ENCODE measurements at places on chromosomes 2 and 18. TPM values are rescaled to one million over a fixed set of nuclear protein-coding genes. Genes with fewer than 3 reads are reported as not detected.

DNA sequence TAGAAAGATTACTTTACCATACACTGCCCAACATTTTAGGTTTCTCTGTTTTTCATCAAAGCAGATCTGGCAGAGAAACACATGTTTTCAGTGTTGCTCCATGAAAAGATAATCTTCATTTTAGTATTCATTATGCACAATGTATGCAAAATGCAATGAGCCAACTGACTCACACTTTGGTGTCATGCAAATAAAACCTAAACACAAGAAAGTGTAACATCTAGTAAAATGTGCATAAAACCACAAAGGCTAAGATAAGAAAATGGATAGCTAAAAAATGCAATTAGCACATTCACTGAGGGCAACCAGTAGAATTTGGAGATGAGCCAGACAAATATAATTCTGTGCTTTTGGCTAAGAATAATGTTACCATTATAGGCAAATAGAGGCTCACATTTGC lies 203.5 kb upstream of the UBE2E3 start:
- DNase-seq, result peak; percentile 13
- no peaks in the 10 kb centered on the region for H3K27me3 ChIP-seq
- no peak overlapping the region for H3K4me3 ChIP-seq
- H3K4me1 ChIP-seq, result peaks cover 9% of the 10 kb centered on the region

DNA sequence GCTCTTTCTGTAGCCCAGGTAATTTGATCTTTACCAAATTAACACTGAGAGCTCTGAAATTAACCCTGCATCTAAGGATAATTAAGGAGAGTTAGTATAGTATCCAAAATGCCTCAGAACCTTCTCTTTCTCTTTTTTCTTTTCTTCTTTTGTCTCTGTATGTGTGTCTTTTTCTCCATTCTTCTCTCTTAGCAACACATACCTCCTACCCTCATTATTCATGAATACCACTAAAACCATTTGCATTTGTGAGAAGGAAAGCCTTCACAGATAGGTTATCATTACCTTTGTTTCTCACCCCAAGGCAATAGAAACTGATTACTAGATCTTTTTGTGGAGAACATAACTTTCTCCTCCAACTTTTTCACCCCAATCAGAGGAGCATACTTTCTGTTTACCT lies 376.5 kb upstream of the NXPH2 start:
- H3K27ac ChIP-seq, result no peak overlapping the region
- no peak for DNase-seq
- H3K36me3 ChIP-seq, result no peaks in the 10 kb centered on the region
- H3K27me3 ChIP-seq, result no peaks in the 10 kb centered on the region
- no peak overlapping the region for H3K4me3 ChIP-seq
- no peaks in the 10 kb centered on the region for H3K4me1 ChIP-seq

Gene RAB1A
- 120 TPM for total RNA-seq

- H3K4me3 ChIP-seq, result no peak overlapping the region
- H3K36me3 ChIP-seq, result no peaks in the 10 kb centered on the region
- peaks cover 40% of the 10 kb centered on the region for H3K4me1 ChIP-seq
- H3K27ac ChIP-seq, result peak overlapping the region; percentile 16
- no peaks in the 10 kb centered on the region for H3K27me3 ChIP-seq
Measured at GRCh38 chr2:45570671-45571334, 40.3 kb downstream of the SRBD1 start.

GRCh38 chr2:224909885-224910573 lies 132.2 kb downstream of the DOCK10 start:
- peak; percentile 89 for DNase-seq
- 0 out of 2 replicates have a peak, but pooled peaks cover under 1% of the 10 kb centered on the region for H3K36me3 ChIP-seq
- H3K27me3 ChIP-seq, result no peaks in the 10 kb centered on the region
- peaks cover 21% of the 10 kb centered on the region for H3K4me1 ChIP-seq
- H3K4me3 ChIP-seq, result no peak overlapping the region

Gene HMSD
- total RNA-seq, result not detected

Gene FBXO15
- total RNA-seq, result 0.22 TPM

Gene STAMBP
- total RNA-seq, result 16.8 TPM

DNA sequence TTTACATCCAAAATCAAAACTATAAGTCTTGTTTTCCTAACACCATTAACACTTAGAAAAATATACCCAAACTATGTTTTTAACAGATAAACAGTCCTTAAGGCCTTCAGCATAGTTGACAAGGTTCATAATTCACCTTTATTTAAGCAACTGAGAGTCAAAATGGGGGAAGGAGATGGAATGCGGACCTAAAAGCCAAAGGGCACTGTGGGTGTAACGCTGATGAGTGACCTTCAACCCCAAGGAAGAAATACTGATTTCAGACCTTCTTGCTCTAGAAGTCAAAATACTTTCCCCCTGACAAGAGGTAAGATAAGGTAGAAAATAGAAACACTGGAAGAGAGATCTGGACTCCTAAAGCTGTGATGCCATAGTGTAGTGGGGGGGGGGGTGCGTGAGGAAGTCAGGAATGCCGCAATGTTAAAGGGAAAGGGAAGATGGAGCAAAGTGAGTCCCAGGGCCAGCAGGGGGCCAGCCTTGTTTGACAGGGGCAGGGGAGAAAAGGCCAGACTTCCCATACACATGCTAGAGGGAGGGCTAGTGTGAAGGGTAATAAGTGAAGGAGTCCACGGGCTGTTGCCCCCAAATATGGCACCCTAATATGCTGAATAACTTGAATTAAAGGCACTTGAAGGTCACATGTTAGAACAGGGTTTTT lies 31.4 kb downstream of the CCDC93 start:
- H3K27me3 ChIP-seq, result no peaks in the 10 kb centered on the region
- peaks cover 62% of the 10 kb centered on the region for H3K4me1 ChIP-seq
- H3K36me3 ChIP-seq, result peaks cover 11% of the 10 kb centered on the region
- peak overlapping the region; percentile 91 for H3K27ac ChIP-seq
- DNase-seq, result no peak

DNA sequence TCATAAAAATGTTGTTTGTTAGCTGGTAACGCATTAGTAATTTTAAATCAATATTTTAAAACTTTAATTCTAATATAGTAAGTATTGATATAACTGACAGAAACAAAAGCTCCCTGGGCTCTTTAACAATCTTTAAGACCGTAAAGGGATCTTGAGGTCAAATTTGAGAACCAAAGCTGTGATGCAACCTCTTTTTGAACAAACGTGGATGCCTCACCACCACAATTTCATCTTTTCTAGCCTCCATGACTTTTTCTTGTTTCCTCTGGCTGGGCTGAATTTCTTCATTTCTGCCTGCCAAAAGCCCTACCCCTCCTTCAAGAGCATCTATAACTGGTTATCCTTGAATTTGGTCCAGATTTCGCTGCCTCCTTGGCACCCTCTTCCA lies 563 bp upstream of the POLE4 start:
- no peaks in the 10 kb centered on the region for H3K27me3 ChIP-seq
- no peak for DNase-seq
- peaks cover 6% of the 10 kb centered on the region for H3K4me1 ChIP-seq
- no peaks in the 10 kb centered on the region for H3K36me3 ChIP-seq
- H3K4me3 ChIP-seq, result peak overlapping the region; percentile 83
- peak overlapping the region; percentile 83 for H3K27ac ChIP-seq

DNA sequence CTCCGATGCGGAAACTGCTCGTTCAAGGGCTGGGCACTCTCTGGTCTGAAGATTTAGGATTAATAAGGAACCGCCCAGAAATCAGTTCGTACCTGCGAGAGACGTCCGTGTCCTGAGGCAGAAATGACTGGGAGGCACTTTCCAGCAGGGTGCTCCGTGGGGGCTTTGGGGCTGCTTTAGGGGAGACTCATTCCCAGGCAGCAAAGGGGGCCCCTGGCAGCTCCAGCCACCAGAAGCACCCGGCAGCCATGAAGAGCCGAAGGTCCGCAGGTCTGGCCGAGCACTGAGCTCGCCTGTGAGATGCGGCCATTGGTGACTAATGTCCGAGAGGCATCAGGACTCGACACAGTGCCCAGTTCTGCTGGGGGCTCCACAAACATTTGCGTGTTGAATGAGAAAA lies 20.9 kb downstream of the KCNG2 start:
- no peaks in the 10 kb centered on the region for H3K36me3 ChIP-seq
- no peak for DNase-seq
- H3K27ac ChIP-seq, result no peak overlapping the region
- no peaks in the 10 kb centered on the region for H3K4me1 ChIP-seq

DNA sequence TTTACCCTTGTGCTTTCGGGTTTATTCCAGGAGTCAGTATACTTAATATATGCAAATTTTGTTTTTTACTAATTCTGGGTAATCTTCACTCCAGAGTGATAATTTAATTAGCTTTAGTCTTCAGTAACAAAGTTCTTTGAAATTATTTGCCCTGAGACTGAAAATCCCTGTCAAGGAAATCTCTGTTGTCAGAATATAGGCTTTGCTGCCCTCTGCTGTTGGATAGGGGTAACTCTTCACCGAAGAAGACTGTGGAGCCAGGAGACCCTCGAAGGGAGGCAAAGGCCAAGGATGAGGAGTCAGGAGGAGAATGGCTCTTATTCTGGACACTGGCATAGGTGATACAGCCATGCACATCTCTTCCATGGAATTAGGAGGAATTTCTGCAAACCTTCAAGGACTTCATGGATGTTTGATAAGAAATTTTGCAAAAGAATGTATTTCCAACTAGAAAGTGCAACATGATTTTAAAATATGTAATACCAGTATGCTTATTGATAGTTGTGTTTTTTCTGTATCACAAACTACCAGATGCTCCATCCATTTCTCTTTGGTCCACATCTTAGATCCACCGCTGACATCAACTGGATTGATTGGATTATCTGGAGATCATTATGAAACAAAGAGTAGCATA lies 182.3 kb downstream of the RDH14 start:
- DNase-seq, result peak; percentile 70
- no peaks in the 10 kb centered on the region for H3K27me3 ChIP-seq
- no peak overlapping the region for H3K4me3 ChIP-seq
- H3K4me1 ChIP-seq, result no peaks in the 10 kb centered on the region

DNA sequence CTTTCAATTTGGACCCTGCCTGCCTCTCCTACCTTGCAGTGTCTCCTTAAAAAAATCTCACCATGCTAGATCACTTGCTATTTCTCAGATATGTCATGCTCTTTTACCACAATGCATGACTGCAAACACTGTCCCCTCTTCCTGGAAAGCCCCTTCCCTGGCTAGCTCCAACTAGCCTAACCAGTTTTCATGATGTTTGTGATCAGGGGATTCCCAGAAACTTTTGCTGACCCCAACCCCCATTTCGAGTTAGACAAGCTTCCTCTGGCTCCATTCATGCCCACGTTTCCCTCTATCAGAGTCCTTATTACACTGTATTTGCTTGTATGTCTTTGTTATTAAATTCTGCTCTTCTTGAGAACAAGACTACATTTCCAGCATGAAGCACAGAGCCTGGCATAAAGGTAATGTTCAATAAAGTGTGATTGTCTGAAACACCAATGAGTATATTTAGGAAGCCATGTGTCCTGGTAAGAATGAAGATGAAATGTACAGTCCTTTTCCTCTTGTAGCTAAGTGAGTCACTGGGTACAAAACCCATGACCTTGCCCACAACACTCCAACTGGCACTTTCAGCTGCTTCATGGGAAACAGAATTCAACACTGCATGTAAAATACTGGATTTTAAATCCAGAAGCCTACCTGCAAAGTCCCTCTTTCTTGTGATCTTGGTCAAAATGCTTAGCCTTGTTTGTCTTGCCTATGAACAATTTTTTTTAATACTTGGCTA lies 62.0 kb upstream of the ATL2 start:
- H3K4me3 ChIP-seq, result no peak overlapping the region
- H3K27me3 ChIP-seq, result peaks cover 72% of the 10 kb centered on the region
- DNase-seq, result no peak
- no peaks in the 10 kb centered on the region for H3K4me1 ChIP-seq

Gene KIF1A
- total RNA-seq, result not detected

DNA sequence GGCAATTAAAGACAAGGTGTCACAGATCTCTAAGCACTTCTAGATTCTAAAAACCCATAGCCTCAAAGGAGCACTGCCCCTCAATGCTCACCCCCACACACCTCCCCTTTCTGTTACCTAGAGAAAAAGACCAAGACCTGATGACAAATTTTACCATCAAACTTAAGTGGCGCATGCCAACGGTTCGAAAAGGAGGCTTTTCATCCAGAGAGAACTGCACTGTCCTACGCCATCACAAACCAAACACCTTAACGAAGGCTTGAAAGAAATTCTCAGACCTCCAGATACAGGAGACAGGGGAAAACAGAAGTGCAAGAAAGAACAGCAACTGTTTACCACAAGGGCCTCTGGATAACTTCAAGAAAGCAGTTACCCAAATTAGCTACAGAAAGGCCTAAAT lies 2.0 kb upstream of the ZC3H6 start:
- H3K4me3 ChIP-seq, result no peak overlapping the region
- no peaks in the 10 kb centered on the region for H3K27me3 ChIP-seq
- no peaks in the 10 kb centered on the region for H3K36me3 ChIP-seq

GRCh38 chr2:133138693-133139092 lies 429.6 kb downstream of the NCKAP5 start:
- no peaks in the 10 kb centered on the region for H3K27me3 ChIP-seq
- H3K4me1 ChIP-seq, result no peaks in the 10 kb centered on the region
- DNase-seq, result no peak
- no peaks in the 10 kb centered on the region for H3K36me3 ChIP-seq
- H3K27ac ChIP-seq, result no peak overlapping the region

DNA sequence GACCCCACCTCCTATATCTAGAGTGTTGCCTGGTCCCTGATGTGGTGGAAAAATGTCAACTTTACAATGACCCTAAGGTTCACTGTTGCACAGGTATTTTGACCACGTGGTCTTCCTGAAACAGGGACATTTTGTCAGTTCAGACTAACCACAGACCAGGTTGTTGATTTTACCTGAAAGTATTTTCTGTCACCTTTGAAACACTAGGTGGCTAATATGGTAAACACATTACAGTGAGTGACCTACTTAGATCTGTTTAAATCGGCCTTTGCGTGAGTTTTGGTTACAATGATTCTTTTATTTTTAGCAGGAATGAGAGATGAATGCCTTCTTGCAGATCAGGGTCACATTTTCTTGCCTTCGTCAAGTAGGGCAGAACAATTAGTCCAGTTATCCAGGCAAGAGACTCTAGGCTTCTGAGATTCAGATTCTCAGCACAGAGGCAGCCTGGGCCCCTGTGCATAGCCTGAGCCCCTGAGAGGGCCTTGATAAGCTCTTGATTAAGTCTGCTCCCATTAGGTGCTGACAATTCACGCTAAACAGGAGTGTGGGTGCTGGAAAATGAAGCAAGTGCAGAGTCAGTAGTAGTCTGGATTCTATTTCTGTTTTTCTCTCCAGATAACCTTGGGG lies 226.2 kb downstream of the KCNS3 start:
- no peak overlapping the region for H3K4me3 ChIP-seq
- no peak for DNase-seq
- no peak overlapping the region for H3K27ac ChIP-seq
- H3K27me3 ChIP-seq, result peaks cover 14% of the 10 kb centered on the region

Gene LRRC30
- total RNA-seq, result not detected

Gene SLC35G4
- not detected for total RNA-seq

Gene MBOAT2
- total RNA-seq, result 87.4 TPM

- no peak overlapping the region for H3K27ac ChIP-seq
- no peaks in the 10 kb centered on the region for H3K36me3 ChIP-seq
- no peaks in the 10 kb centered on the region for H3K4me1 ChIP-seq
Measured at GRCh38 chr2:15809404-15809803, 130.9 kb upstream of the MYCN start.

DNA sequence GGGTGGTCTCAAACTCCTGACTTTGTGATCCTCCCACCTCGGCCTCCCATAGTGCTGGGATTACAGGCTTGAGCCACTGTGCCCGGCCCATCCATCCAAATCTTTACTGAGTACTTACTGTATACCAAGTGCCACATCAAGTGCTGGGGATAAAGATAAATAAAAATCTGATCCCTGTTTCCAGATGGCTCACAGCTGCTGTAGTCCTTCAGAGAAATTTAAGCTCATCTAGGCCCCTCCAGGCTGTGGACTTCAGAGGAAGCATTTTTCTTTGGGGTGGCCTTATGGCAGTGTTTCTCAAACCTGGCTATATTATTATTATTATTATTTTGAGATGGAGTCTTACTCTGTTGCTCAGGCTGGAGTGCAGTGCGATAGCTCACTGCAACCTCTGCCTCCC lies 33.7 kb upstream of the GTF2A1L start:
- no peaks in the 10 kb centered on the region for H3K27me3 ChIP-seq
- H3K4me3 ChIP-seq, result no peak overlapping the region
- no peak overlapping the region for H3K27ac ChIP-seq
- H3K4me1 ChIP-seq, result no peaks in the 10 kb centered on the region
- no peaks in the 10 kb centered on the region for H3K36me3 ChIP-seq
- no peak for DNase-seq
